ENCODE measurements at places on chromosomes 1 and 21.
A peak's percentile ranks its signal among the peaks of the same experiment; 100 is the strongest.

GRCh38 chr1:54816951-54817350 is 15.8 kb upstream of the TTC22 start:
- no peak for DNase-seq

DNA sequence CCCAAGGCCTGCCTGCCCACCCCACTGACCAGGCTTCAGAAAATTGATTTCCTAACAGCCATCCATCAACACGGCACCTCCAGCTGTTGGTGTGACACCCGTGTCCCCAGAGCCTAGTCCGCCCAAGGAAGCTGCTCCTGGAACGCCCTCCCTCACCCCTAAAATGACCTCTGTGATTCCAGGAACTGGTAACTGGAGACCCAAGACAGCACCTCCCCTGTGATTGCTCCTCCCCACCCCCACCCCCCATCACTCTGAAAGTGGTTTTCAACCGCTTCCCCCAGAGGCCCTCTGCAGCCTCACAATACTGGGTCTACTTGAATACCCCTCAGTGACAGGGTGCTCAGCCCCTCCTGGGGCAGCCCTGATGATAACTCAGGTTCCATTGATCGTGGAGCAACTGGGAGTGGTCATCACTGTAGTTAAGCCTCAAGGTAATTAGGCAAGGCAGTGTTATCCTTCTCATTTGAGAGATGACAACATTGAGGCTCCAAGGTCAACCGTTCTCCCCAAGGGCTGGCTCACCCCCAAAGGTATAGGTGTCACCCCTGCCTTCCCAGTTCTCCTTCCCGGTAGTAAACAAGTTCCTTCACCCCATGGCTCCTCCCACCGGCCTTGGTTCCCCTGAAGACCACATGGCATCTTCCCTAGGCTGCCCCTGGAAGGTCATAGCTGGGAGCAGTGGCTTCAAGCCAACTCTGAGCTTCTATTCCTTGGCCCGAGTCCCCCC is 52.0 kb downstream of the TAS1R2 start:
- no peak for DNase-seq

DNA sequence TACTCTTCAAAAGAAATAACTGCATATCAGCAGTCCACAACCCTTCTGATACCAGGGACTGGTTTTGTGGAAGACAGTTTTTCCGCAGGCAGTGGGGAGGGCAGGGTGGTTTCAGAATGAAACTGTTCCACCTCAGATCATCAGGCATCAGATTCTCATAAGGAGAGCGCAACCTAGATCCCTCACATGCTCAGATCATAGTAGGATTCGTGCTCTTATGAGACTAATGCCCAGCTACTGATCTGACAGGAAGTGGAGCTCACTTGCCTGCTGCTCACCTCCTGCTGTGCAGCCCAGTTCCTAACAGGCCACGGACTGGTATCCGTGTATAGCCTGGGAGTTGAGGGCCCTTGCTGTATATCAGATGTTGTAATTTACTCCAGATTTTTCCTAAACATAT is 11.5 kb downstream of the RO60 start:
- DNase-seq = no peak

DNA sequence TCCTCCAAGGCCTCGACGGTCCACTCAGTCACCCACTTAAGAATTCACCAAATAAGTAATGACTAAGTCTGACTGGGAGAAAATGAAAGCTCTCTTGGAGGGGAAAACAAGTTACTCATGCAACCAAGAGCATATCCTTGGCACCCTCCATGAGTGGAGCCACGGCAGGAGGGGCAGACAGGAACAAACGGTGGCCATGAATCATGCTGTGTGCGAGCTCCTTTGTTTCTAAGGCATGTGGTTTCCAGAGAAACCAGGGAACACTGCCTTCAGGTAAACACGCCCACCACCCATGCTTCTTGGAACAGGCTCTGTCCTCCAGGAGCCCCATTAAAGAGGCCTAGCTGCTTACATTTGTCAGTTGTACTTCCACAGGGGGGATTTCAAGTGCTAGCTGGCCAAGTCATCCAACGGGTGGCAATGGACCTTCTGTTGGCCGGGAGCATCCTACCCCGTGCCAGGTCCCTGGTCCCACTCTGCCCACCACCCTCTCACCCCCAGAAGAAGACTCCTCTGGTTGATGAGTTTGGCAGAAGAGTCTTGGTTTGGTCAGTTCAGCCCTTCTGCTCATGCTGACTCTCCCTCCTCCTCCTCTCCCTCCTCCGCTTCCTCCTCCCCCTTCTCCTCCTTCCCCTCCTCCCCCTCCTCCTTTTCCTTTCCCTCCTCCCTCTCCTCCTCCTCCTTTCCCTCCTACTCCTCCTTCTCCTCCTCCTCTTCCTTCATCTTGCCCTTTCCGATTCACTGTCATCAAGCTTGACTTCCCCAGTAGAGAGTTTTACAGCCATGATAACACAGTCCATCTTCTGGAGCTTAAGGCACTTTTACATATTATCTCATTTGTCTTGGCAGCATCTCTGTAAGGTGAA is 107.6 kb downstream of the CCDC185 start:
- DNase-seq = peak; percentile 54

DNA sequence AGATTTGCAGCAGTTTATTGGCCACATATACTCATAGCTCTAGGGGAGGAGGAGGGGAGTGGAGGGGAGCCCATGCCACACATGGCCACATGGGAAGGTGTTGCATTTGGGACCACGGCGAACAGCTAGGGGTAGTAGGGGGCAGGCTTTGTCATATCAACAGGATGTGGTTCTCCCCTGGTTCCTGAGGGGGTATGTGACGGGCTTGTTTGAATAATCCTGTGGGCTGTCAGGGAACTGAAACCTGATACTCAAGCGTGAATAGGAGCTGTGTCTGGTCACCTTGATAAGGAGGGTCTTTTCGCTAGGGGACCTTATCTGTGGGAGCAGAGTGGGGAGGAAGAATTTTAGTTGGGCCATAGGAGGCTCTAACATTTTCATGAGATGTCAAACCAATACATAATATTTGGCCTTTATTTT is 264.7 kb downstream of the CTH start:
- no peak for DNase-seq

- peak; percentile 23 for DNase-seq
These were observed 38.3 kb upstream of the ADORA3 start for GRCh38 chr1:111541721-111542120.

- DNase-seq = no peak
These were observed 146 bp upstream of the ZNF362 start for GRCh38 chr1:33256221-33256470.

GRCh38 chr21:28423521-28424190 is 569.0 kb downstream of the LTN1 start:
- no peak for DNase-seq

DNA sequence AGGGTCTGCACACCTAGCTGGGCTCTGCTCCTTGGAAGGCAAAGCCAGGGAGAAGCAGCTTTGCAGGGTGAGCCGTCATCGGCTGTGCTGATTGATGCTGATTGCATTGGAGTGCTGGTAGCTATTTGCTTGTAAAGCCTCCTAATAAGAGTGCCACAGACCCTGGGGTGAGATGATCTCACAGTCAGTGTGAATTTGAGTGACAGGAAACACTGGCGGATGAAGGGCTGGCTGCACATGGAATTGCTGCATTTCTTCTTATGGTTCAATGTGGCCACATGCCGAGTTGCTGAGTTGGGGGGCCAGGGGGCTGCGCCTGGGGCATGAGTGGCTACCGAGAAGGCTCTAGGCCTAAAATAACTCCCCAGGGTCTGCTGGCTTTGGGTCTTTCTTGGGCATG is 138.2 kb upstream of the CACNA1E start:
- no peak for DNase-seq

- DNase-seq = peak; percentile 80
These were observed 26.6 kb upstream of the HPDL start for GRCh38 chr1:45299981-45300668.

- DNase-seq = no peak
These were observed 27.9 kb downstream of the S1PR1 start for GRCh38 chr1:101264697-101265096.

DNA sequence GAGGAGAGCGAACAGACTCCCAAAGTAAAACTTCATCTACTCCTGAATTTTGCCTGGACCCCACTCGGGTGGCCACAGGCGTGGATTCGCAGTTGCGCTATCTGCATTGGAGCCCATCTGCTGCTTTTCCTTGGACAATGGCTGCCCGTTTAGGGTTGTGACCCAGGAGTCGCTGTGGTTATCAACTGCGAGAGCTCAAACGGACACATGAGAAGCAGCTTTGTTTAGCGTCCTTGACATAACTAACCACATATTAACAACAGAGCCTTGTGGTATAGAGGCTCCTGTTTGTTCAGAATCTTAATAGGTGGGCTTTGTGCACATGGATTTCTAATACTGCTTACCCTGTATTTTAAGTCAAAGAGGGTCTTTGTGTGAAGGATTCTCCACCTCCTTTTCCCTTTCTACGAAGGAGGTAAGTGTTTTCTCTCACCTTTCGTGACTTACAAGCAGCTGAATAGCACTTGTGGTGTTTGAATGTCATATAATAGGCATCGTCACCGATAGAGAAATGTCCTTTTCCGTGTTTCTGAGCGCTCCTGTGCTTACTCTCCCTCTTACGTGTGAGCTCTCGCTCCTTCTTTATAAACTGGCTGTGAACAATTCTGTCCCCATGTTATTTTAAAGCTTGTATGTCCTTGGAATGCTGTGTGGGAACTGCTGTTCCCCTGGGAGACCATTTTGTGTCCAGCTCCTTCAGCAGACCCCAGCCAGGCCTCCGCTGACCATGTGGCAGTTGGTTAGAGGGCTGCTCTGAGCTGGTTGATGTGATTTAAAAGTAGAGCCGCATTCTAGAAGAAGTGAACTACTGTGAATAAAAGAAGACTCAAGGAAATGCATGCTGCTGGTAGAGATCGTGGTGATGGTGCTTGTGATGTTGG is 441.4 kb downstream of the RPS6KC1 start:
- no peak for DNase-seq

DNA sequence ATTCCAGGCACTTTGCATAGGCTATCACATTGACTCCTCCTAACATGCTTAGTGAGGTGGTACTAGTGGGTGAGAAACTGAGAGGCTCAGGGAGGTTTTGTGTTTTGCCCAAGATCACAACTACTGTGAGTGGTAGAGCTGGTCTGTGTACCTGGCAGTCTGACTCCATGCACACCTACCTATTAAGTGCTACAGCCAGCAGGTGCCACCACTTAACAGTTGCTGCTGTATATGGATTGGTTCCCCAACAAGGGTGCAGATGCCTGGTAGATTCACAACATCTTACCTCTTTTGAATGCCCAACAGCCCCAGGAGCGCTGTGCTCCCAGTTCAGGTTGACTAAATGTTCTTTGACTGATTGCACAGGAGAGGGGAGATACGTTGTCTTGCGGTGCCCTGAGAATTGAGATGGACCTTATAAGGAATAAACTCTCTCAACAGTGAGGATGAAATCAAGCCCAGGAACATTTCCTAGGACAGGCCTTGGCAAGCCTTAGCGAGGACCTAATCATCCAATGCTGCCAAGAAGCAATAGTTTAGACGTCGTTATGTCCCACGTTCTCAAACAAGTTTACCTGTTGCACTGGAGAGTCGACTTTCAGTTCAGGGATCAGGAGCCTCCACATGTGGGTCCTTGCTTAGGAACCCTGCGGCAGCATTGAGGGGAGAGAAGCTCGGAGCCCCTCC is 78.9 kb upstream of the F3 start:
- DNase-seq = no peak

GRCh38 chr1:26546819-26547218 is 17.3 kb downstream of the RPS6KA1 start:
- no peak for DNase-seq

DNA sequence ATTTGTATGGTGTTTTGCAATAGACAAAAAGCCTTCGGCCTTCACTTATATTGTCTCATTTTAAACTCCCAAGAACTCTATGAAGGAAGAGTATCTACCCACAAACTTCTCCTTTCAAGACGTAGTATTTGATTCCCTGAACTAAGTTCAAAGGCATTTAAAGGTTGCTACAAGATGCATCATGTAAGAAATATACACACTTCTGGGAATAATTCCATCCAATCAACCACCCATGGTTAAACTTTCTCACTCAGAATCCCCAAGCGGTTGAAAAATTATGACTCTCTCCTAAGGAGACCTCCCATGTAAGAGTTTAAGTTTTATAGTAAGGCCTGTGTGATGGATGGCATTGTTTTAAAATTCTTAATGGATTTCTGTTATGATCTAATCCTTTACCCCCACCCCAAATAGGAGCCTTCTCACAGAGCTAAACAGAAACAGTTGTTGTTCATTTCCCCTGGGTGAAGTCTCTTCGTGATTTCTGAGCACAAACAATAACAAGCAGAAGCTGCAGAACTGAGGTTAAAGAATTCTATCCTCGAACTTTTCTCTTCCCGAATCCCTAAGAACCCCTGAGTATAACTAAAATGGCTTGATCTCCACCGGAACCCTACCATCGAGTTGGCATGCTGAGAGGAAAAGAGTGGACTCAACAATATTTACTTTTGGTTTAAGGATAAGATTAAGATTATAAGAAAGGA is 185.0 kb downstream of the TGFBR3 start:
- peak; percentile 67 for DNase-seq

DNA sequence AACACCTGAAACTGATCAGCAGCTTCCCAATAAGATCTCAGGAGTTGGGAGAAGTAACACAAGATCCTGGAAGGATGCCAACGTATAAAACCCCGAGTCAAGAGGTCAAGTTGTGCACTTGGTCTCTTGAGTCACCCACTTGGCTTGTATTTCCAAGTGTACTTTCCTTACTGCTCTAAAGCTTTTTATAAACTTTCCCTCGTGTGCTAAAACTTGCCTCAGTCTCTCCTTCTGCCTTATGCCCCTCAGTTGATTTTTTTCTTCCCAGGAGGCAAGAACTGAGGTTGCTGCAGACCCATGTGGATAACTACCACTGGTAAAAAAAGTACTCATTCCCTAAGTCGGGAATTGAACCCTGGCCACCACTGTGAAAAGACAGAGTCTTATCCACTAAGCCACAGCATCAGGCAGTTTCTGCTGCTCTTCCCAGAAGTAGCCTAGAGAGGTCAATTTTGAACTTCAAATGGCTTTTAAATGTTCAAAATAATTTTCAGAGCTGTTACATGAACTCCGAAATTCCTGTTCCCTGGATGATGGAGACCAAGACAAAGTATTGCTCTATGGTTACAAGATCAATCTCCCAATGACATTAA is 28.9 kb downstream of the ITLN2 start:
- peak; percentile 9 for DNase-seq

DNA sequence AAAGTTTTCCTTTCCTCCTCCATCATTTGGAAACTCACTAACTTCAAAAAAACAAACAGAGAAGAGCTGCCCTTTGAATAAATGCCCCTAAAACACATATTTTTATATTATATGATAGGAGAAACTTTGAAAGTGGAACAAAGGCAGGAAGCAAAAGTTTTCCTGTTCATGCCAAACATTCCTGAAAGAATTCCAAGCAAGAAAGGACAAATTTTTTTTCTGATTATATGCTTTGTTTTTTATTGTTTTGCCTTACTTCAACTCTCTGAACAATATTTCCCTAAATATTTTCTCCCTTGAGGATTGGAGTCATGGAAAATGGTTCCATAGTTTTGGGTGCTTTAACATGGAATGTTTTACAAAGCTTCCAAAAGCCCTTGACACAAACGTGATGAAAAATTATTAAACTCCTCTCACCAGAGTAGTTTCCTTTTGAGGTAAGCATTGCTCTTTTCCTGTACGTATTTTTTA is 638.5 kb upstream of the CAMK1G start:
- no peak for DNase-seq

GRCh38 chr1:44803312-44804095 is 3.3 kb downstream of the PLK3 start:
- no peak for DNase-seq
